ENCODE measurements at places on chromosomes 12 and 14.
A peak's percentile ranks its signal among the peaks of the same experiment; 100 is the strongest.

- no peak for DNase-seq
These were observed 2.0 kb upstream of the SPTLC2 start for GRCh38 chr14:77618381-77618970.

DNA sequence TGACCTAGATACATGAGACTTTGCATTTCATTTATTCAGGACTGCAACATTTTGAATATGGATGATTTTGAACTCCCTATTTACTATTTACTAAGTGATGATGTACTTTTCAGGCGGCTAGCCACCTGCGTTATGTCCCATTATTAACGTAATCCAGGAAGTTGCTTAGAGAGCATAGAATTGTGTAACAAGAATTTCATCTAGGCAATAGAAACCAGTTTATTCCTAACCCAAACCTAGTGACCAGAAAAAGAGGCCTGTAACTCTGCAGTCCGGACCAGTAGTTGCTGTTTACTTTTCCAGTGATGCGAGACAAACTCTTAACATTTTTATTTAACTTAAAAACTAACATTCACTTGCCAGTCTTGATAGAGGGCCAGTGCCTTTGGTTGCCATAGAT is 12.3 kb downstream of the NUDT4 start:
- DNase-seq = no peak

- DNase-seq = no peak
These were observed at the start of gene IAPP for GRCh38 chr12:21372602-21373001. IAPP (plus strand) TSS chr12:21372902; CDS start chr12:21373352, 450 bp downstream.

DNA sequence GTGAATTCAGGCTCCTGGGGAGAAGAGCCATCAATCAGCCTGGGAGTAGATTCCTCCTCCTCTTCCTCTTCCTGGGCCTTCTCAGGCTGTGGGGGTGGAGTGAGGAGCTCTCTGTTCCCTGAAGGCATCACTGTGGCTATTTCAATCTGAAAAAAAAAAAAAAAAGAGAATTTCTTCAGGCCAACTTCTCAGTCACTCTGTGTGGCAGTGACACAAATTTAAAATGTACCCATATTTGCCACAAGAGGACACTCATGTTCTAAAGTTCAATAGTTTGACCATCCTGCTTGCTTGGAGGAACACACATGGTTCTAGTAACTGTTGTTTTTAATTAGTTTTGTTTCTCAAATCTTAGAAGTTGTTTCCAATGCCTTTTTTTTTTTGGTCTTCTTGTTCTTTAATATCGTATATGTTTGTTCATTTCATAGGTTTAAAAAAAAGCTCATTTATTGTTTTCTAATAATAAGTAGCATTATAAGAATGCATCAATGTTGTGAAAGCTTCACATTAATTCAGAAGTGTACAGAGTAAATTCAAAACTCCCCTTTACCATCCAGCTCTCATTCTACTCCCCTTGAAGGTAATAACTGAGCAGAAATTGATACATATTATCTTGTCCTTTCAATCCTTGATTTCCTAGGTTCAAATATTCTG is 23.3 kb upstream of the CCER1 start:
- peak; percentile 34 for DNase-seq

- no peak for DNase-seq
These were observed 19.3 kb downstream of the NTF3 start for GRCh38 chr12:5451251-5451650.

- DNase-seq = no peak
These were observed 34.7 kb downstream of the SPTB start for GRCh38 chr14:64844969-64845536.

DNA sequence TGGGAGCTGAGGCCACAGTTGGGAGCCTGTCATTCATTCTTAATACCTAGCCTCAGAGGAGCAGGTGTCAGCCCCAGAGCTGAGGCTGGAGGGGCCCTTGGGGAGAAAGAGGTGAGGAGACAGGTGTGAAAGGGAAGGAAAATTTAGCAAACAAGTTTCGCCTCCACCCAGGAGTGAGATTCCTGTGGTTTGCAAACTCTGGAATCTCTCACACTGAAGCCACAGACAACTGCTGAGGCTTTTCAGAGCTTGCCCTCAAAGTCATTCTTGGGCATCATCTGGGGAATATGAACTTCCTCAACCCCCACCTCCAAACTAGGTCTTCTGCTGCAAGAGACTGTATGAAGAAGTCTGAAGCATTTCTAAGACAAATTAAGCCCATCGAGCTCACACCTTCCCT is 589.5 kb upstream of the TBX3 start:
- no peak for DNase-seq

DNA sequence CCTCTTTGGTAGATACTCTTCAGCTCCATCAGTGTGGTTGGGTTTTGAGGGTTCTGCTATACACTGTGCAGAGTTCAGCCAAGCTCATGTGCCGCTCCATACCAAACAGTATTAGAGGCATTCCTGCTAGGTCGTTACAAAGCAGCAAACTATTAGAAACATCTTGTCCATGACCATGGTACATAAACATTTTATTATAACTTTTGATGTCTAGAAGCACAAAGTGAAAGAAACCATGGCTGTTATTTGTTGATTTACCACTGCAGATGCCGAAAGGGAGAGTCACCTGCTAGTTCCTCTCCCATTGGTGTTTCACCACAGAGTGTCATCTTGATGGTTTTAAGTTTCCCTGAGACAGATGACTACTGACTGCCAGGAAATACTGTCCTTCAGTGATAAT is 242.0 kb downstream of the ADAMTS20 start:
- no peak for DNase-seq

DNA sequence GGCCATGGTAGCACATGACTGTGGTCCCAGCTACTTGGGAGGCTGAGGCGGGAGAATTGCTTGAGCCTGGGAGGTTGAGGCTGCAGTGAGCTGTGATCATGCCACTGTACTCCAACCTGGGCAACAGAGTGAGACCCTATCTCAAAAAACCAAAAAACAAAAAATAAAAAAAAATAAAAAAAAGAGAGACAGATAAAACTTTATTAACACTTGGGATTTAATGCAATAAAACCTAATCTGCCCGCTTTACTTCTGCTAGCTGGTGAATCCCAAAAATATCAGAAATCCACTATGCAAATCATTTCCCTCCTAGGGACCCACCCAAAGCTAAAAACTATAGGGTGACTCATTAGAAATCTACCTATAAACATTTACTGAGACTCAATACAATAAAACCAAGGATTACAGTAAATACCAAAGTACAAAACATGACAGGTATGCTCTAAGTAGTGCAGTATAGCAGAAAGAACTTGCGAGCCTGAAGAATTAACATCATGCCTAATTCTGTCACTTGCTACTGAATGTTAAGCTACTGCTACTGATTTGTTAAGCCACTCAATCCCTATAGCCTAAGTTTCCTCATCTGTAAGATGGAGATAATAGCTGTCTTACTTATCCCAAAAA is 50.1 kb upstream of the STAC3 start:
- DNase-seq = no peak

DNA sequence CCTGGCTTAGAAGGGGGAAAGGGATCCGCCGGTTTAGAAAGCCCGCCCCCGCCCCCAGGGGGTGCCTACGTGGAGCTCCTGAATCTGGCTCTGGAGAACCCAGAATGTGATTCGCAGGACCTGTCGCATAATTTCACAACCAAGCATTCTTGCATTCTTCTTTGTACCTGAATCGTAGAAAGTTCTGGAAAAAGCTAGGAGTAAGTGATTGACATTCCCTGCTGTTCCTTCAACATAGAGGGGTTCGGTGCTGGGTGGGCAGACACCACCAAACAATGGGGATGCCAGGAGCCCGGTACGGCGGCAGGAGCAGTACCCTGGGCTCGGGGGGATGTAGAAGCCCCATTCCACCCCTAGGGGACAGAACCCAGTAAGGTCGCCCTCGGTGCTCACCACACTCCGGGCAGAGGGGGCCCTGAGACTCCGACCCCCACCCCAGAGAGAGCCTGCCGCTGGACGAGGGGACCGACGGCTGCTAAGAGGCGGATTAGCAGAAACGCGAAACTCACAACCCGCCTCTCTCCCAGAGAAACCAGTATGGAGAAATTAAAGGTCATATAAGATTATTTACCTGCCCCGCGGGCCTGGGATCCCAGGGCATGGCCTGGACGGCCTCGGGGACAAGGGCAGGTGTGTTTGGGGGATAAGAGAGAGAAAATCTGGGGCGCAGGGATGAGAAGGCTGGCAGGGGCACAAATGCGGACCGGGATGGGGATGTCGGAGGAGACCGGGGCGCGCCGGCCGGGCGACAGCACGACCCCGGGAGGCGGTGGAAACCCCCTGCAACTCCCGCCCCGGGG is 520 bp downstream of the CSRP2 start:
- DNase-seq = no peak

GRCh38 chr12:16074894-16075293 is 163.8 kb downstream of the DERA start:
- DNase-seq = no peak

- DNase-seq = no peak
These were observed 379.9 kb upstream of the DCN start for GRCh38 chr12:91562476-91562875.

- no peak for DNase-seq
These were observed 4.1 kb downstream of the CDKN1B start for GRCh38 chr12:12721176-12721751.

DNA sequence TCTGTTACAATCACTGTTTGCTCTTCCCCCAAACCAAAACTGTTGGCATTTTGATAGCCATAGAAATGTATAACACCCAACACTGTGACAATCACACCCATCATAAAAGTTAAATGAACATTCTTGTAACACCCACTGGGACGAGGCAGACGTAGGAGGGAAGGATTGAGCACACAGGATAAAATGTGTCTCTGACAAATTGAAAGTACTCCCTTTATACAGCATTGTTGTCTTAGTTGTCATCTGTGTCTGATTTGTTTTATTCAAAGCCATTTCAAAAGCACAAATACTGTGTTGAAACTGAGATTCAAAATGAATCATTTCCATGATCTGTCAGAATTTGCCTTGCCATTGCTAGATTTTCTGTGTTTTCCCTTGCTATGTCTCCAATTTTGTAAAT is 436.3 kb downstream of the TMTC2 start:
- DNase-seq = no peak

GRCh38 chr14:77260631-77261030 is 10.4 kb downstream of the NGB start:
- DNase-seq = no peak

- no peak for DNase-seq
These were observed 12.1 kb downstream of the ASIC1 start for GRCh38 chr12:50069539-50069938.

GRCh38 chr12:2354151-2354991 is 301.6 kb downstream of the CACNA1C start:
- no peak for DNase-seq

- no peak for DNase-seq
These were observed 114.8 kb upstream of the FUT8 start for GRCh38 chr14:65297744-65298143.

Data from NCI-H1930 (cell line).